ENCODE measurements at places on chromosomes 12 and 14.

DNA sequence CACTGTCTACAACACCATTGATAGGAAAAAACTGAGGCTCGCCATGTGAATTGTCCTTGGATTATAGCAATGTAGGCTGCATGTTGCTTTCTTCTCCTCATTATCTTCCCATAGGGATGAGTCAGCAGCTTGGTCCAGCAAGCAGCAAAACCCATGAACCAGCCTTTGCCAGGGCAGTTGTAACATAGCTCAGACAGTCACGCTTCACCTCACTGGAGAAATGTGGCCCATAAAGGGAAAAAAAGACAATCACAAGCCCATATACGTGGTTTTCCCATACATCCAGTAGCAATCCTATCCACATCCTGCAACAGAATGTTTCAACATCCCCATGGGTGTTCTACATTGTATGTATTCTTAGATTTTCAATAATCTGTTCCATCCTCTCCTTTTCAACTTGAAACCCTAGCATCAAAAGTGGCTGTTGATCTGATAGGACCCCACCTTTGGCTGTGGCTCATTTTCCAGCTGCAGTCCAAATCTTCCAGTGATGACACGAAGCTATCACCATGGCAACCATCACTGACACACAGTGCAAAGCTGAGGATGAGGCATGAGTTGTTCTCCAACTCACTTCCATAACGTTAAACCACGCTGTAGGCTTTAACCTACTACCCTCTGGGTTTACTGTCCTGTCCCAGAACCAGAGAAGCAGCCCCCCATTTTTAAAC is 34.0 kb downstream of the GRIN2B start:
- no peak for DNase-seq

DNA sequence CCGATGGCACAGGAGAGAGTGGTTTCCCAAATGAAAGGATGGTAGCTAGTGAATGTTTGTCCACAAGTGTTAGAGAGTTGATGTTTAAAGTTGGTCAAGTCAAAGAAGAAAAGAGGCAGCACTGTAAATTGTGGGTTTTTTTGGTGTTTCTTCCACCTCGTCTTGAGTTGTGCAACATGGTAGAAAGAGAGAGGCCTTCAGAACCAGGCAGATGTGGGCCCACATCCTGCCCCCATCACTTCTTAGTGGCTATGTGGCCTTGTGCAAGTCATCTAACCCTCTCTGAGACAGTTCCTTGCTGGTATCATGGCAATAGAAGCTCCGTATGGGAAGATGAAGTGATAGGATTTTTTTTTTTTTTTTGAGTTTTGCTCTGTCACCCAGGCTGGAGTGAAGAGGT is 60.8 kb downstream of the NDUFA12 start:
- DNase-seq, result no peak

DNA sequence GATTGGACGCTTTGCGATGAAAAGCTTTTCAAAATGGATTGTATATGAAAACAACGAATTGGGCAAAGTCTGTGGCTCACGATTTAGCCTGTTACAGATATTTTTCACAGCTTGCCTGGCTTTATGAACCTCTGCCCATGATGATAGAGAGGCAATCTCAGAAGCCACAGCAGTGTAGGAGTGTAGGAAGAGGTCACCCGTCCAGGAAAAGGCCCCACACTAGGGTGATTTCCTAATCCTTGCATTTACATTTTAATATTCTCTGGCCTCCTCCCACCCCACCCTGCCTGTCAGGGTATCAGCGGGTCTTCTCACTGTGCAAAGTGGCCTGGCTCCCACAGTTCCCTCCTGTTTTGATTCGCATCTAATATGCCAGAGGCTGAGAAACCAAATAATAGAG is 81.8 kb upstream of the FOXN3 start:
- no peak for DNase-seq

DNA sequence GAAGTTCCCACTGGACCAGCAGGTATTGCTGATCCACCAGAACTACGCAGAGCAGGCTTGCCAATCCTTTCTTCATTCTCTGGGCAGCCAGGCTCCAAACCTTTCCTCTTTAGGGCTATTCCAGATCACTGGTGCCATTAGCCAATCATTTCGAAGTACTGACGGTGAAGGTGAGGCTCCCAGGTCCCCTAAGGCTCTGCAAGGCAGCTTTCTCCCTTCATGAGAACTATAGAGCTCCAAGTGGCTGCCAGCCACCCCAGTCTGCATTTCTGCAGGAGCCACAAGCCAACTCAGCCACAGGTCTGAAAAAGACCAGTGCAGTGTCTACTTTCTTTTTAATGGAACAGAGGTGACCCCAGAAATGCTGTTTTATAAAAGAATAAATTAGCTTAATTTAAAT is 48.7 kb downstream of the RAB35 start:
- DNase-seq, result no peak

DNA sequence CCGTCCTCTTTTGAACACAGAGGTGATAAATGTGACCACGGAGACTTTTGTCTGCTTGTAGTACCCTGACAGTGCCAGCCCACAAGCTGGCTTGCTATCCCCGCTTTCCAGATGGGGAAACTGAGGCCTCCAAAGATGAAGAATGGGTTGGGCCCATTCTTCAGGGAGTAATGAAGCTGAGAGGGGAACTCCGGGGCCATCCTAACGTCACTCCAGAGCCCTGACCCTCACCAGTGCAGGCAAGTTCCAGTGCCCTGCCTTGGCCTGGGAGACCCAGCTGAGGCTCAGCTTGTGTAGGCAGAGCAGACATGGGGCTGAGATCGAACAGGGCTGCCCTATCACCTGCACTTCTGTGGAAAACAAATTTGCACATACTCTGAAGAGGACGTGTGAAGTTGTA is 277.1 kb downstream of the DPF3 start:
- DNase-seq, result no peak

GRCh38 chr12:16586350-16587109 is 19.4 kb downstream of the LMO3 start:
- DNase-seq, result no peak

GRCh38 chr12:91417650-91418049 is 235.0 kb upstream of the DCN start:
- DNase-seq, result no peak

GRCh38 chr14:51500776-51501175 is 150.9 kb upstream of the FRMD6 start:
- DNase-seq, result no peak
